MM.1S (cell line): ENCODE measurements at places on chromosomes 12 and 14.

GRCh38 chr12:58250077-58250476 lies 308.7 kb downstream of the ATP23 start:
- DNase-seq: no peak

GRCh38 chr14:75434138-75434889 lies 6.5 kb downstream of the JDP2 start:
- no peak for DNase-seq

- DNase-seq: no peak
These were observed 1221.5 kb downstream of the FSCB start for GRCh38 chr14:43285575-43285974.

DNA sequence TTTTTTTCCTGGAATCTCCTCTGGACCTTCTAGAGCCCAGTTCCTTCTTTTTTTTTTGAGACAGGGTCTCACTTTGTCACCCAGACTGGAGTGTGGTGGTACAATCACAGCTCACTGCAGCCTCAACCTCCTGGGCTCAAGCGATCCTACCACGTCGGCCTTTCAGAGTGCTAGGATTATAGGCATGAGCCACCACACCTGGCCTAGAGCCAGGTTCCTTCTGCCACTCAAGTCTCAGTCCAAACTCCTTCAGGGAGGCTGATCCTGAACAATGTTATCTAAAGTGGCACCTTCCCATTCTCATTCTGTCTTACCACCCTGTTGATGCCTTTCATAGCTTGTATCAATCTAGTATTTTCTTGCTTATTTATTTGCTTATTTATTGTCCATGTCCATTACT lies 22.3 kb upstream of the ELK3 start:
- DNase-seq: no peak

GRCh38 chr14:90639641-90640040 lies 176.6 kb downstream of the TTC7B start:
- no peak for DNase-seq
